ENCODE measurements at places on chromosomes 7 and 10.

GRCh38 chr7:23434147-23434917, 36.0 kb downstream of the IGF2BP3 start:
- no peak for DNase-seq

GRCh38 chr7:20543500-20543899, 72.0 kb upstream of the ABCB5 start:
- no peak for DNase-seq

GRCh38 chr10:63267414-63268148, 134.5 kb downstream of the NRBF2 start:
- DNase-seq = no peak

- no peak for DNase-seq
Measured at GRCh38 chr10:100729862-100730724, 15.3 kb upstream of the PAX2 start.

- no peak for DNase-seq
Measured at GRCh38 chr10:43252783-43253341, 14.0 kb downstream of the RASGEF1A start.

GRCh38 chr10:87622314-87623004, 37.2 kb upstream of the PAPSS2 start:
- DNase-seq = no peak

DNA sequence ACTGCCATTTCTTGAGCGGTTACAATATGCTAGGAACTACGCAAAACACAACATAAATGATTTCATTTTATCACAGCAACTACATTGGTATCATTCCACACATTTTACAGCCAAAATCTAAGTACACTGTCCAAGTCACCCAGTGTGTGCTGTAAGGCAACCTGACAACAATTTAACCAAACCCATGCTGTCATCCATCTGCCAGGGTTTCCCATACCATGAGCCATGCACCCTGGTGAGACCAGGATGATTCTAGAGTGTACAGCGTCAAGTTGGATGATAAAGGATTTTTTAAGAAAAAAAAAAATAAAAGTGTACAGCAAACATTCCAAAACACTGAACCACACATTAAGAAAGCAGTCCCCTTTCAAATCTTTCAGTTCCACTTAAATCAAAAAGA, 52.9 kb downstream of the PIK3AP1 start:
- DNase-seq = no peak

DNA sequence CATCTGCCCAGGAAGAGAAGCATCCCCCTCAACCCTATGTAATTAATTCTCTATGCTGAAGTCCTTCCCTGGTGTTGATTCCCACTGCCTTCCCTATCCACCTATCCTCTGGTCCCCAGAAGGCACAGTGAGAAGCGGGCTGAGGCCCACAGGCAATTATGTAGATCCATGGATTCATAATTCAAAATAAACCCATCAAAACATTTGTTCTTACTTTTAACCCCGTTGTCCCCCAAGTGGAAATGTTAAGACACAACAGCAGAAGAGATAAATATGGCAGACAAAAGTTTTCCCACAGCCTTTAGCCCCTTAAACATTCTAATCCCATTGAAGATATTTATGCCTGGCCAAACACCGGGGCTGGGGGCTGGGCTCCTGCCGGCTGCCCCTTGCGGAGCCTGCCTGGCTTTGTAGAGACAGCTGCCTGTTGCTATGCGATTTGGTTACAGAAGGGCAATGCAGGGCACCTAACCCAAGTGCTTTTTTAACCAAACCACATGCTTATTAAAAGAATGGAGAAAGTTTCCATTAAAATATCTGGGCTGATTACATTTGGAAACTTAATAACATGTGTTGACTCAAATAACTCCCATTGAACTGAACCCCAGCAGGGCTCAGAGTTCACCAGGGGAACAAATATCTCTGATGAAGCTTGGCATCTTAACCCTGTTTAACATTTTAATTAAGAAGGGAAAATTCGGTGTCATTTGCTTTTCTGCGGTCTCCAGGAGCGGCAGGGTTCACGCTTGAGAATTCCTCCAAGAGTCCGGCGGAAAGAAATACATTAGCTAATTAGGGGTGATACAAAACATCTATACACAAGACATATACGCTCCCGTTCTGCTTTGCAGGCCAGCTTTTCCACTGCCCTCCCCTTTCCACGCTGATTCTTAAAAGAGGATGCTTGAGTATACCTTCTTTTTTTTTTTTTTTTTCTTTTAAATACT, 110.8 kb upstream of the FGFR2 start:
- no peak for DNase-seq

- no peak for DNase-seq
Measured at GRCh38 chr10:99595236-99595635, 25.0 kb downstream of the SLC25A28 start.

- peak; percentile 40 for DNase-seq
Measured at GRCh38 chr10:119030421-119031250, 1.1 kb downstream of the NANOS1 start.

GRCh38 chr10:95260909-95261552, 29.8 kb downstream of the PDLIM1 start:
- no peak for DNase-seq

GRCh38 chr10:109959259-109960145, 36.2 kb upstream of the XPNPEP1 start:
- no peak for DNase-seq

DNA sequence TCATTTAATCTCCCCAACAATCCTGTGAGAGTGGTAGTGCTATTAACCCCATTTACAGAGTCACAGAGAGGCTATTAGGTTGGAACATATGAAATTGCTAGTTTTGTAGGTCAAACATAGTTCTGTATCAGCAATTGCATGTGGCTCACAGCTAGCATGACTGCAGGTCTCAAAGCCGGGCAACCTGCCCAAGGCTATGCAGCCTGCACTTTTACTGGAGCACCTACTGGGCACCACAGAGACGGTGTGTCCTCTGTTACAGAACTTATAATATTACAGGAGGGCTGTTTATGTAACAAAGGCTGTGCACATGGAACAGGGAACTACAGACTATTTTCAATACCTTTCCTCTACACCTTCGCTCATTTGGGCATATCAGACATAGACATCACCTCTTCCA, 355.8 kb downstream of the RPS24 start:
- no peak for DNase-seq

DNA sequence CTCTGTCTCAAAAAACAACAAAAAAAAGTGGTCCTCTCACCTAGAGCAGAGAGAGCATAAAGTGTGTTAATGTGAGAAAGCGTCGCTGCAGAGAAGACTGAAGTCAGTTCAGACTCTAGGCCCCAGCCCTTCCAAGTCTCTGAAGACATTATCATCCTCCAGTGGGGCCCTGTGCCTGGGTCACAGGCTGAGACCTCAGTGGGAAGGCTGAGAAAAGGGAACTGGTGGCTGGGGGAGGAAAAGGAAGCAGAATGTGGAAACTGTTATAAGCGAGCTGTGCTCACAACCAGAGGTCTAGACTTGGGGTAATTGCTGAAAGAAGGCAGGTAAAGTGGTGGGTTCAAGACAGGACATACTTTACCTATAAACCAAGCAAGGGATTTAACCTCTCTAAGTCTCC, 4.9 kb upstream of the RRP12 start:
- no peak for DNase-seq

- DNase-seq = no peak
Measured at GRCh38 chr7:138429577-138430250, 30.3 kb upstream of the TRIM24 start.

GRCh38 chr7:137074391-137075030, 206.1 kb downstream of the CHRM2 start:
- DNase-seq = no peak

DNA sequence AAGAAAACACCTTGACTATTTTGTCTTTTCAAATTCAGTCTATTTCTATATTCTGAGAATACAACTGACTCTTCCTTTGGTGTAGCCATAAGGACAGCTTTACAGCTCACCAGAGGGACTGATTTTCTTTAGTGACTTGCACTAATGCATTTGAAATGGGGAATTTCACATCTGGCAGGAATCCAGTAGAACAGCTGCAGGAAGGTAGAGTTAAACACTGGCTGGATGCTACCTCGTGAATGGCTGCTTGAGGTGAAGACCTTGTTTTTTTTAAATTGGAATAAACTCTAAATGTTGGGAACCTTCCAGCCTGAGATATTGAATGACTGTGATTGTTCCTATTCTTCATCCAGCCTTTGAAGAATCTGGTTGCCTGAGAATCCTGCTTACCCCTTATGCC, 139.5 kb upstream of the STK17A start:
- DNase-seq = no peak

DNA sequence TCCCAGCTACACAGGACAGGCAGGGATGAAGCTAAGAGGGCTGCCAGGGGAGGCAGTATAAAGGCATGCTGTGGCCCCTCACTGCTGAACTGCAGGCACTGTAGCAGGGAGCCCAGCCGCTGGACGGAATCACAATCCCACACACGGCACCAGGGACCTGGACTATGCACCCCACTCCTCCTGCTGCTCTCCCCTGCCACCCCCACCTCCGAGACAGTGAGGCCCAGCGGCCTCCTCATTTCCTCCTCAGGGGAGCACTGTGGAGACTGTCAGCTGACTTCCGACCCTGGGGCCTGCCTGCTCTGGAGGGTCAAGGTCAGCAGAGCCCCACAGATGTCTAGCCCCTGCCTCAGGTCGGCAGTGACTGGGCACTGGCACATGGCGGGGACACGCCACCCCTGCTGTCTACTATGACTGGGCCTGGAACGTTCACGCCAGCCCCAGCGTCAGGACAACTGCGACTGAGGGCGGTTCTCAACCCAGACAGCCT, 92.7 kb downstream of the FAM53B start:
- DNase-seq = no peak

Data from stimulated activated CD4-positive, alpha-beta T cell treated with anti-CD3 and anti-CD28 coated beads, Interleukin-4, amount 100 ng/mL, for 48 hours (primary cell).